Naive B cell (primary cell): ENCODE measurements at places on chromosomes 7 and 10. TPM values are rescaled to one million over a fixed set of nuclear protein-coding genes. Genes with fewer than 3 reads are reported as not detected.
A peak's percentile ranks its signal among the peaks of the same experiment; 100 is the strongest.

DNA sequence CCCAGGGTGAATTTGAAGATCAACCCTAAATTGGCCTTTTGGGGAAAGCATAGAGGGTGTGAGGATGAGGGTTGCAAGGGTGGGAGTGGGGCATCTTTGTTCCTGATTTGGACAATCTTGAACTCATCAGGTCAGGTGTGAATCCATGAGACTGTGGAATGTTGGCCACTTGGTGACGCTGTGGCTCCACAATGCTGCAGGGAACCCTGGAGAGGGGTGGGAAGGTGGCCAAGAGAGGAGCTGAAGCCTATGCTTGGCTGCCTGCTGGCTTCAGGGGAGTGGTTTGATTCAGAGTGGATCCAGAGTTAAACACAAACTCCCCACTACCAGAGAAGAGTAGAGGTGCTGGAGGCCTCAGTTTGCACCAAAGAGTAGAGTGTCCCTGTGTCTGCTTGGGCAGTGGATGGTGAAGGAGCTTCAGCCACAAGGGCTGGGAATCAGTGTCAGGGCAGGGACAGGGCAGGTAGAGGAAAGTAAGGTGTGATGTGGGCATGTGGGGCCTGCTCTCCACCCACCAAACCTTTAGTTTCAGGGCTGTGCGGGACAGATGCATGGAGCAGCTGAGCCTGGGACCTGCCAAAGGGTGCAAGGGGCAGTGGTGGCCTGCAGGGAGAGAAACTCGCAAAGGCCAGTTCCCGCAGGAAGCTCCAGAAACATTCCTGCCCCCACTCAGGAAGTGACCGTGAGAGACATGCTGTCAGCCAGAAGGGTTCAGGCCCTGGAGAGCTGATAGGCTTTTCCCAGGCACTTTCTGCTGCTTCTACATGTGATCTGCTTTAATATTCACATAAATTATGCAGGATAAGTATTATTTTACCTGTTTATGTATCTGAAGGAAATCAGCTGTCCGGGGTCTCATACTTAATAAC is 81.0 kb upstream of the PRSS58 start:
- no peak overlapping the region for H3K27ac ChIP-seq
- no peaks in the 10 kb centered on the region for H3K4me1 ChIP-seq
- no peak overlapping the region for H3K4me3 ChIP-seq
- no peak for DNase-seq

- no peaks in the 10 kb centered on the region for H3K36me3 ChIP-seq
- no peaks in the 10 kb centered on the region for H3K27me3 ChIP-seq
- H3K27ac ChIP-seq = peak overlapping the region; percentile 98
- H3K4me1 ChIP-seq = peaks cover 23% of the 10 kb centered on the region
Observed at GRCh38 chr10:102713539-102713813, 721 bp downstream of the ARL3 start.

- peaks cover 8% of the 10 kb centered on the region for H3K27me3 ChIP-seq
- peaks cover 9% of the 10 kb centered on the region for H3K4me1 ChIP-seq
- no peaks in the 10 kb centered on the region for H3K36me3 ChIP-seq
- no peak for DNase-seq
- H3K4me3 ChIP-seq = no peak overlapping the region
Observed at GRCh38 chr7:80699721-80700256, 61.3 kb downstream of the CD36 start.

DNA sequence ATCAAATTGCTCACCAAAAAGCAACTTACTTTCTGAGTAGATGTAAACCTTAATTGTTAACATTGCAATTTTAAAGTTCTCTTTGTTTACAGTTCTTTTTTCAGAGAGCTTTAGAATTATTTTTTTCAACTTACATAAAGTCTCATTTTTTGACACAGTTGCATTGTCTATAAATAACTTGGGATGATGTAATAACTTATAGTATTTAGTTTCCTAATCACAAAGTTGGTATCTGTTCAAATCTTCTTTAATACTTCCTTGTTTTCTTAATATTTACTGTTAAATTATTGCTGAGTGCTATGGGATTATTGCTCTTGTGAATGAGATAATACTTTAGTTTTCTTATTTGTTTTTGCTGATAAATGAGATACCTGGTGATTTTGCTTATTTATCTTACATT is 18.9 kb upstream of the SUV39H2 start:
- H3K4me3 ChIP-seq = no peak overlapping the region
- no peak for DNase-seq
- H3K27ac ChIP-seq = no peak overlapping the region
- peaks cover 14% of the 10 kb centered on the region for H3K36me3 ChIP-seq
- H3K27me3 ChIP-seq = no peaks in the 10 kb centered on the region
- no peaks in the 10 kb centered on the region for H3K4me1 ChIP-seq

GRCh38 chr10:33189363-33189762 is 145.1 kb downstream of the NRP1 start:
- H3K4me1 ChIP-seq = no peaks in the 10 kb centered on the region
- H3K27me3 ChIP-seq = peaks cover 8% of the 10 kb centered on the region
- no peak overlapping the region for H3K27ac ChIP-seq
- no peaks in the 10 kb centered on the region for H3K36me3 ChIP-seq
- no peak overlapping the region for H3K4me3 ChIP-seq
- DNase-seq = no peak

DNA sequence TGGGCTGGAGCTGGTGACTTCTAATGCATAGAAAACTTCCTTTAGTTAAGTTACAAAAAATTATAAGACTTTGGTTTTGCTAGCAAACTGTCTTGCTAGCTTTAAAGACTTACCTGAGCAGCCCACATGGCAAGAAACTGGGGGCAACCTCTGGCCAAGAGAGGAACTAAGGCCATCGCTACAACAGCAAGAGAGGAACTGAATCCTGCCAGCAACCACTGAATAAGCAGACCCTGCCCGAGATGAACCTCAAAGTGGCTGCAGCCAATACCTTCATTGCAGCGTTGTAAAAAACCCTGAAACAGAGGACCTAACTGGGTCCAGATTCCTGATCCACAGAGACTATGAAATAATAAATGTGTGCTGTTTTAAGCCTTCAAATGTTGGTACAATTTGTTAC is 54.6 kb upstream of the STARD3NL start:
- H3K36me3 ChIP-seq = peaks cover 4% of the 10 kb centered on the region
- H3K27me3 ChIP-seq = peaks cover 8% of the 10 kb centered on the region
- H3K4me1 ChIP-seq = no peaks in the 10 kb centered on the region

DNA sequence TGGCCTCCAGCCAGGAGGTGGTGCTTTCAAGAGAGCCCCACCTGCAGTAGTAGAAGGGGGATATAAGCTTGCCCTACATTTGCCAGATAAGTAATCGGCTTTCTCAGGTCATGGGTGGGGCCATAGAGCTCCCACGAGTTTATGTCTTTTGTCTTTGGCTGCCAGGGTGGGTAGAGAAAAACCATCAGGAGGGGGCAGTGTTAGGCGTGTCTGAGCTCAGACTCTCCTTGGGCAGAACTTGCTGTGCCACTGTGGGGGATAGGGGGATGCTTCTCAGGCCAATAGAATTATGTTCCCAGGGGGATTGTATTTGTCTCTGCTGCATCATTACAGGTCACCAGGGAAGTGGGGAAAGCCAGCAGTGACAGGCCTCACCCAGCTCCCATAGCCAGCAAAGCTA is 12.3 kb upstream of the MRPS33 start:
- peak overlapping the region; percentile 61 for H3K4me3 ChIP-seq
- DNase-seq = no peak
- peaks cover 81% of the 10 kb centered on the region for H3K27me3 ChIP-seq
- H3K4me1 ChIP-seq = no peaks in the 10 kb centered on the region

GRCh38 chr10:6342096-6342685 is 139.5 kb downstream of the PFKFB3 start:
- no peak overlapping the region for H3K27ac ChIP-seq
- H3K4me3 ChIP-seq = no peak overlapping the region
- no peaks in the 10 kb centered on the region for H3K36me3 ChIP-seq
- DNase-seq = no peak

DNA sequence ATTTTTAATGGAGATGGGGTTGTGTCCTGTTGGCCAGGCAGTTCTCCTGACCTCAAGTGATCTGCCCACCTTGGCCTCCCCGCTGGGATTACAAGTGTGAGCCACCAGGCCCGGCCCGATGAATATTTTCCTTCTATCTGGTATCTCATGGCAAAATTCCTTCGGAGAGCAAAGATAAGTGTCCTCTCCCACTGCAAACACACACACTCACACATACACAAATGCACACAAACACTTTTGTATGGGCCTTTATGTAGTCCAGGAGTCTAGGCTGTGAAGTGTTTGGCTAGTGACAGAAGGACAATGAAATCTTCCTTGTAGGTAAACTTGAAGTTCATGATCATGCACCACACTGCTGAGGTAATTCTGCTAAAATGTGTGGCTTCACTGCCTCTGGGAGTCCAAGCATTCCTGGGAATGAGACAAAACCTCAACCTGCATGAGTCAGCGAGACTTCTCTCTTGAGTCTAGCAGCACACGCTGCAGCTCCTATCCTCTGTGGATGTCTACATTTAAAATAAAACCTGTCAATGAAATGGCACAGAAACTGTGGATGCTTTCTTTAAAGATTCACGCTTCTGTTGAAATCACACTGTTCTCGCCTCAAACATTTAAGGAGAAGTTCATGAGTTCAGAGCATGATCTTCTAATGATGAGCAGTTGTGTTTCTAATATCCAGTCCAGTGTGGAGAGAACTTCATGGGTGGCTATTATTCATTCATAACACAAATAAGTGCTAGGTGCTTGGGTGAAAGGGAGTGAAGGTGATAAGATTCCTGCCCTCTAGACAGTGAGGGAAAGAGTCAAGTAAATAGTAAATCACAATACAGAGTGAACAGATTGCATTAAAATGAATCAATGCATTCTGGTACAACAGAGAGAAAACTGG is 96.5 kb downstream of the NRP1 start:
- H3K27ac ChIP-seq = no peak overlapping the region
- H3K4me3 ChIP-seq = no peak overlapping the region
- H3K4me1 ChIP-seq = peaks cover 2% of the 10 kb centered on the region
- no peaks in the 10 kb centered on the region for H3K27me3 ChIP-seq
- no peak for DNase-seq
- H3K36me3 ChIP-seq = no peaks in the 10 kb centered on the region

GRCh38 chr7:137968890-137969289 is 33.0 kb downstream of the CREB3L2 start:
- H3K27me3 ChIP-seq = no peaks in the 10 kb centered on the region
- H3K27ac ChIP-seq = no peak overlapping the region

DNA sequence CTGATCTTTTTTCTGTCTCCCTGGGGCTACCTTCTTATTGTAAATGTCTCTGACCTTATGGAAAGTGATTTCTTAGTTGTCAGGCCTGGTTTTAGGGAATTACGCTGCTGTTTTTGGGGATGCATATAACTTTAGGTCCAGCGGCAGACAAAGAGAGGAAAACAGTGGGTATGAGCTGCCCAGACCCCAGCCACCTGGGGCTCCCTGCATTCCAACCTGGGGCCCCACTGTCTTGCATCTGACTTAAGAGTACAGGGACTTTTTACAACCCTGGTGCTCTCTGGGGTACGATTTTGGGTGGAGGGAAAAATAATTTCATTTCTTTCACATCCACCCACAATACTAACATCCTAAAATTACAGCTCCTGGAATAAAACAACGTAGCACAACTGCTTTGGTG is 119.4 kb downstream of the PRPF18 start:
- DNase-seq = no peak
- H3K27ac ChIP-seq = no peak overlapping the region
- H3K36me3 ChIP-seq = no peaks in the 10 kb centered on the region

- H3K27me3 ChIP-seq = no peaks in the 10 kb centered on the region
- peaks cover 76% of the 10 kb centered on the region for H3K4me1 ChIP-seq
- H3K36me3 ChIP-seq = peaks cover 16% of the 10 kb centered on the region
- DNase-seq = no peak
- no peak overlapping the region for H3K4me3 ChIP-seq
Observed at GRCh38 chr10:12388671-12389070, 39.3 kb downstream of the CAMK1D start.

DNA sequence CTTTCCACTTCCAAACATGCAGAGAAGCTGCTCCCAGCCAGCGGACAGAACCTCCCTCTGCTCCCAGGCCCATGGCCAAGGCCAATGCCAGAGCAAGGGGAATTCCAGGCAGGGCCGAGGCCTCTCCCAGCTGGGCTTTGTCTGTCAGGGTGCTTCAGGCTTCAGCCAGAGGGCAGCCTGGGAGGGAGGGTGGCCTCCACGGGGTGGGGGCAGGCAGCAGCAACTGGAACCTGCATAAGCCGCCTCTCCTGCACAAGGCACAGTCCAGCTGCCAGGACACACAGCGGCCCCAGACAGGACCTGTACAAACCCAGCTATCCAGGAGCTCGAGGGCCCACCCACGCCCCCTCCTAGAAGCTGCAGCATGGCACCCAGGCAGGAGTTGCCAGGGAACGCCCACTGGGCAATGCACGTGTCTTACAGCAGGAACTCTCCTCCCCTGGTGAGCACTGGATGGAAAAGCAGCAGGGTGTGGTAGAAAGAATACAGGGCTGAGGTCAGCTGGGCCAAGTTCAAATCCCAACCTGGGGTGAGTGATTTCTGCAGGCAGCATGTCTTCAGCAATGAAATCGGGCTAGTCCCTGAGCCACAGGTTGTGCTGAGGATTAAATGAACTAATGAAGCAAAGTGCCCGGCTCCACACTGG is 7.6 kb downstream of the FAM53B start:
- peak overlapping the region; percentile 99 for H3K27ac ChIP-seq
- H3K27me3 ChIP-seq = no peaks in the 10 kb centered on the region
- peak overlapping the region; percentile 58 for H3K4me3 ChIP-seq
- H3K36me3 ChIP-seq = peaks cover 13% of the 10 kb centered on the region
- peaks cover 100% of the 10 kb centered on the region for H3K4me1 ChIP-seq
- DNase-seq = no peak

DNA sequence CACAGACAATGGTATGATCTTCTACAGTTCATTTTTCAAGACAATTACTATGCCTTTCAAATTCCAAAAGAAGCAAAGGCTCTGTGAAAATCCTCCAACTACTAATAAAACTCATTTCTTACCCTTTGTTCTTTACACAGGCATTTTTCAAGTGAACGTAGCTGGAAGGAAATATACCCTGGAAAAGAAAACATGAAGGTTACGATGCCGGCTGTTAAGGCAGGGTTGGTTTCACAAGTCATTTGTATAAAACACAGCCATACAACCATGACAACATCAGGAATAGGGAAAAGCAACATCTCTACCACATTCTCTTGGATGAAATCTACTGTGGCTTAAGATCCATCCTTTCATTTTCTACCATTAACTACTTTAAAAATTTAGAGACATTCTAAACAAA is 207.9 kb downstream of the DOCK4 start:
- no peaks in the 10 kb centered on the region for H3K4me1 ChIP-seq
- no peaks in the 10 kb centered on the region for H3K36me3 ChIP-seq
- H3K27ac ChIP-seq = no peak overlapping the region
- H3K4me3 ChIP-seq = no peak overlapping the region
- DNase-seq = no peak

Gene HOXA3
- not detected for polyA plus RNA-seq

Gene TEX47
- polyA plus RNA-seq = not detected

Gene HOXA10
- polyA plus RNA-seq = not detected

Gene CYP3A4
- polyA plus RNA-seq = not detected

Gene LIPN
- polyA plus RNA-seq = not detected

Gene FAM13C
- polyA plus RNA-seq = not detected

Gene AKR1C2
- not detected for polyA plus RNA-seq
